Activated CD8-positive, alpha-beta memory T cell treated with anti-CD3 and anti-CD28 coated beads for 1 hour (primary cell): ENCODE measurements at places on chromosomes 4 and X.

DNA sequence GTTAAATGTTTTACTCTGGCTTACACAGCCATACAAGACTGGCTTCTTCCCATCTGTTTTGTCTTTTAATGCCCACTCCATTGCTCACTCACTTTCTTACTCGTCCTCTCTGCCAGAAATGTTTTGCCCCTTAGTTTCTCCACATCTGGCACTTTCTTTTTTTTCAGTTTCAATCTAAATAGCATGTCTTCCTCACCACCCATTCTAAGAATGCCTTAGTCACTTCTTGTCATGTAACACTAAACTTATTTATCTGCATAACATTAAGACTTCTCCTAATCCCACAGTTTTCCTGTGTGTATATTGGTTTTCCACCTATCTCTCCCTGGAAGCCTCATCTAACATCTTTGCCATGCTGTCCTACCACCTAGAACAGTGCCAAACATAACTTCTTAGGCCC lies 119.3 kb downstream of the ADAMTS3 start:
- DNase-seq = no peak

GRCh38 chrX:139554991-139555675 lies 24.6 kb downstream of the F9 start:
- no peak for DNase-seq

DNA sequence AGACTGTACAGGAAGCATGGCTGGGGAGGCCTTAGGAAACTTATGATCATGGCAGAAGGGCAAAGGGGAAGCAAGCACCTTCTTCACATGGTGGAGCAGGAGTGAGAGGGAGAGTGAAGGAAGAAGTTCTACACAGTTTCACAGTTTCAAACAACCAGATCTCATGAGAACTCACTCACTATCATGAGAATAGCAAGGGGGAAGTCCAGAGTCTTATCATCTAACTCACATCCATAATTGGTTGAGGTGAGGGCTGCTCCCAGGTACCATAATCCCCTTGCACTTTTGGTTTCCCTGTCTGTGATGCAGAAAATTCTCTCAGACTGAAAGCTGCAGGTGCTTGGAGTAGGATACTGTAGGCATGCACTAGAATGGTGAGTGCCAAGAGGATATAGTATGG lies 233.8 kb upstream of the CPEB2 start:
- no peak for DNase-seq

DNA sequence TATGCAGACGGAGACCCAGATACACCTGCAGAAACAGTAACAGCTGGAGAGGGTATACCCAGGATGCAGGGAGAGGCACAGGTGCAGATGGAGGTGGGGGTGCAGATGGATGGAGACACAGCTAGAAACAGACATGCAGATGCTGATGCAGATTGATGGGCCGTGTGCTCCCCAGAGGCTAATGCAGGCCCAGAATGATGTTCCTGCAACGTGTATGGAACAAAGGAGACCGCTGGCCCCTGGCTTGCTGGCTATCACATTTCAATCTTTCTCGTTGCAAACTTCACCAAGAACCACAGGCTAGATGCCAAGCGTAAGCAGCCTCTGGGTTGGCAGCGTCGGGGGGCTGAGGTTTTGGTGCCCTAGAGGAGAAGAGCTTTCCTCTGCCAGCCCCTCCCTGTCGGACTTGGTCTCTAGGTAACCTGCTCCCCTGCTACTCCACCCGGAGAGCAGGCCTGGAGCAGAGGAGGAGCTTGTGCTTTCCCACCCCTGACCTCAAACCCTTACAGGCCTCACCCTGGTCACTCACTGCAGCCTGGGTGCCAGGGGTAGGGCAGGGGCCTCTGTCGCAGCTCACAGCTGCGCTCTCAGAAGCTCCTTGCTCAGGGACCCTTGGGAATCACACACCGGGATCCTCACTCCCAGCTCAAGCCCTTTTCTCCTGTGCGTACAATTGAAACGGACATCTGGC lies 69.0 kb upstream of the PSAPL1 start:
- DNase-seq = no peak

- no peak for DNase-seq
Measured at GRCh38 chrX:139508099-139508498, 22.4 kb upstream of the F9 start.

DNA sequence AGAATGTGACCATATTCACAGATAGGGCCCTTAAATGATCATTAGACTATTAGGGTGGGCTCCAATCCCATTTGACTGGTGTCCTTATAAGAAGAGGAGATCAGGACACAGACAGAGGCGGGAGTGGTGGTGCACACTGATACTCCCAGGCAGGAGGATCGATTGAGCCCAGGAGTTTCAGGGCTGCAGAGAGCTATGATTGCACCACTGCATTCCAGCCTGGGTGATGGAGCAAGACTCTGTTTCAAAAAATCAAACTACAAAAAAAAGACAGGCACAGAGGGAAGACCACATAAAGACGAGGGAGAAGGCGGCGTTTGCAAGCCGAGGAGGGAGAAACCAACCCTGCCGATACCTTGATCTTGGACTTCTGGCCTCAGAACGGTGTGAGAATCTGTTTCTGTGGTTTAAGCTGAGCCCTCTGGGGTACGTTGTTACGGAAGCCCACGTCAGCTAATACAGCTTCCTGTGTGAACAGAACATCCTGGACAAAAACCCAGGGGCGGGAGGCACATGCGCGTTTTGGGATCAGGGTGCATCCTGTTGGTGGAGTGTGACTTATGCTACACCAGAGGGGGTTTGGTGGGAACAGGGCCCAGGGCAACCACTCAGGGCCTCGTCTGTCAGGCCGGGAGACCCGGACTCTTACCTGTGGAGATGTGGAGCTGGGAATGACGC lies 211.8 kb upstream of the PSAPL1 start:
- DNase-seq = no peak

DNA sequence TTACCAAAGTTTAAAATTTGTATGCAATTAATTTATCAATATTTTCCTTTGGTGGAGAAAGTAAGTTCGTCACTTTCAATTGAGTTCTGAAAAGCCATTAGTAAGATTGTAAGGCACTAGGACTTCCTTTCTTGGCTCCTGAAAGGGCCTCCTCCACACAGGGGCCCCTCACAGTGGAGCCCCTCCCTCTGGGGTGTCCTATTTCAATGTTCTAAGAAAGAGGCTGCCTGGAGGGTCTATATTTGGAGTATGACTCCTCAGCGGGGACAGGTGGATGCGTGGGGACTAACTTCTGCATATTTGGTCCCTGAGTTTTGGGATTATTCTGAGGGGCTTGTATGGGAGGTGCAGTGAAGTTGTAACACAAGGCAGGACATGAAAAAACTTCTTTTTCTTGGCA lies 1.6 kb upstream of the ARMCX4 start:
- DNase-seq = no peak

DNA sequence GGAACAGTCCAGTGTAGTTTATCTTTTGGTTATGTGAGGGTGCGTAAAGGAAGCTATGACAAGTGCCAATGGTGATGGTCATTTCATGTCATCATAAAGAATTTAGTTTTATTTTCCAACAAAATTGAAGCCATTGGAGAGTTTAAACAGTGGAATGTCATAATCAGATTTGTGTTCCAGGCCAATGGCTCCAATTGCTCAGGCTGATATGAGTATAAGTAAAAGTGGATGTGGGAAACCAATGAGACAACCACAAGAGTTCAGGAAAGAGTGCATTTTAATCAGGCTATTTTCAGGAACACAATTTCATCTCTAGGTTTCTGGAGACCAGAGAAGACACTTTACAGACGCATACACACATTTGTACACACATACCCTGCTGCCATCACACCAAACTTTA lies 20.7 kb downstream of the SPANXC start:
- DNase-seq = no peak

DNA sequence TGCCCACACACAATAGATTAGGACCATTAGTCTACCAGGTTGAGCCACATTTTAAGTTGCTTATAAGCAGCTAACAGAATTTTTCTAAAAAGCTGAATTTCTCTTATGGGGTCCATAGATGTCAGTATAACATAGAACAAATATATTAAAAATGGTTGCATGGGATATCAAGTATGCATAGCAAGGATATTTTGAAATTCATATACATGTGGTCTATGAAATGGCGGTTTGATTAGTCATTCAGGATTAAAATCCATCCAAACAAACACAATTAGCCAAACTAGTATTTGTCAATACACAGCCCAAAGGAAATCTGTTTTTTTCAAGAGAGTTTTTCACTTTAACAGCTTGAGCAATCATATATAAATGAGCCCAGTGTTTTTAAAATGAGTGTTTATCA lies 33.5 kb upstream of the AMOT start:
- no peak for DNase-seq

DNA sequence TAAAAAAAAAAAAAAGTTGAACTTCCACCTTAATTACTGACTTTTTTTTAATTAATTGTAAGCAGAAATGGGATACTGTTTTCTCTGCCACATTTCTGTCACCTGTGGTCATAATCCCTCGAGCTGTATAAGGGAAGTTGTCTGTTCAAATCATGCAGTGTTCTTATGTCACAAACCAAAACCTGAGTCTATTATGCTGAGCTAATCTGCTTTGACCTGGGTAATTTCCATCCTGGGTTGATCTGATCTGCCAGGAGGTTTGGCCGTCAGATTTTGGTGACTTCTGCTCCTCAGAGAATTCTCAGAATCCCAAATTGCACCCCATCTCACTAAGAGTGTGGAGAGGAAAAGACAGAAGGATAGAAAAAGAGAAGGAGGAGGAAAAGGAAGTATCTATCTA lies 683.1 kb downstream of the KCTD8 start:
- DNase-seq = no peak

- no peak for DNase-seq
Measured at GRCh38 chr4:88575186-88575585, 17.1 kb upstream of the HERC3 start.

DNA sequence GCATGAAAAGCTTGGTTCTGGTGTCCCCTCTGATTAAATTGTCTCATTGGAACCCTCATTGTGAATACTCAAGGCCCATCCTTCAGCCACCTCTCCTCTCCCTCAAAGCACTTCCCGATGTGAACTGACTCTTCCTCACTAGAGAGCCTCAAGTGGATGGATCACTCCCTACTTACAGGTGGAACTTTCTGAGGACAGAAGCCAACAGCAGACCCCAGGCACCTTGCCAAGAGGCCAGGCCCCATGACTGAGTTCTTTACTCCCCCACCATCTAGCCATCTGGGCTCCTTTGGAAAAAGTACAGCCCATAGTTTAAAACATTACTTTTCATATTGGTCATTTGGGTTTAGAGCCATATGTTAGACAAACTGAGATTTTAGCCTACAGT lies 224.1 kb downstream of the SHROOM3 start:
- DNase-seq = no peak

GRCh38 chrX:13647709-13648212 lies 5.2 kb upstream of the TCEANC start:
- peak; percentile 28 for DNase-seq

DNA sequence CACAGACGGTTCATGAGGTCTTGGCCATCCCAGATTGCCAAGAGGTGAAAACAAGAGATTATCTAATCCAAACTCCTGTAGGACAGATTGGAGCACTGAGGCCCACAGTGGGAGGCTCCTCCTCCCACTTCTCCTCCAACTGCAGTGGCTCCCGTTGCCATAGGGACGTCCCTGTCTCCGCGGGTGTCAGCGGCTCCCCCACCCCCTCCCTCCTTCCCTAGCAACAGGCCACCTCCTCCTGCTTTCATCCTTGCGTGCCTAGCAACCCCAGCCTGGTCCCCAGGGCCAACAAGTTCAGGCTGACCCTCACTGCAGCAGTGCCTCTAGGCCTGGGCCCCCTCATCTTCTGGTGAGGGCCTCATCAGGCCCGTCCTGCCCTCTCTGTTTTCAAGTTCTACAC lies 6.8 kb upstream of the IQSEC2 start:
- no peak for DNase-seq

- DNase-seq = no peak
Measured at GRCh38 chrX:17521871-17522693, 147.1 kb downstream of the NHS start.

DNA sequence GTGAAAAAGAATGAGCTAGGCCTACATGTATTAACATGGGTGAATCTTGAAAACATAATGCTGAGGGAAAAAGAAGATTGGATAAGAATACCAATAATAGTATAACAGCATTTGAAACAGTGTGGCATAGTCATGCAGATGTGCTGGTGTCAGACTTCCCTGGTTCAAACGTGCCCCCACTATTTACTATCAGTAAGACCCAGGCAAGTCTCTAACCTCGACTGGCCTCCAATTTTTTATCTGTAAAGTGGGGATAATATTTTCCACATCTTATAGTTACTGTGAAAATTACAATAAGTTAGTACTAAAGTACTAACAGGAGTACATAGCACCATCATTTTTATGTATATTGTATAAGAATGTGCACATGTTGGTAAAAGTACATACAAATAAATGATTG lies 17.0 kb upstream of the SLAIN2 start:
- no peak for DNase-seq

- no peak for DNase-seq
Measured at GRCh38 chrX:57586360-57586759, 5.5 kb upstream of the ZXDB start.

- DNase-seq = no peak
Measured at GRCh38 chr4:185742766-185743165, 69.2 kb downstream of the SORBS2 start.

GRCh38 chrX:136867518-136867917 lies 13.0 kb downstream of the RBMX start:
- no peak for DNase-seq

DNA sequence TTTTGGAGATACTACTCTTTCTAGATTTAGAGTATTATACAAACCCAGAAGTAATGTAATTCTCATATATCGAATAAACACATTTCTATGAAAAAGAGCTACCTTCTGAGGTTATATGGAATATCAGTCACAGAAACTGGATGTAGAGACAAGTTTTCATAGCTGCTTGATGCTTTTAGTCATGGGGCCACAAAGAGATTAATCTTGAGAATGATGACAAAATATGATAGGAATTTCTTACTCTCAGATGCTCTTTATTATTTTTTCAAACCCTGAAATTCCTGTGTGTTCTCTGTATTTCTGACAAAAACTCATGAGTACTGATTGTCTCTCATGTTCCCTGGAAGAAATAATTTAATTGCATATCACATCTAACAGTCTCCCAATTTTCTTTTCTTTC lies 662.5 kb downstream of the RAPGEF2 start:
- no peak for DNase-seq

DNA sequence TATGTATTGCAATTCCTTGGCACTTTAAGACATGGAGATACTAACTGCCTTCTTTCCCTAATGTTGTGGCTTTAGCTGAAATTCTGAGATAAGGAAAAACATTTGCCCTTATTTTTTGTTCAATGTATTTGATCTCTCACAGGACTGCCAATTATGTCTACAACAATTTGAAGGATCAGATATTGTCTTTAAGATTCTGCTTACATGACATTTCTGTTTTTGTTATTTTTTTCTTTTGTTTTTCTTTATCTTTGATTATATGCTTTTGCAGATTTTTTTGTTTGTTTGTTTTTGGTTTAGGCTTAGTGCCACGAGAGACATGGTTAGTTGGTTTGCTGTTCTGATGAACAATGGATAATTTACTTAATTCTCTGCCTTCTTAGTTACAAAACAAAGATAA lies 303.3 kb downstream of the TECRL start:
- no peak for DNase-seq

GRCh38 chrX:24306440-24306839 lies 7.4 kb downstream of the SUPT20HL2 start:
- DNase-seq = no peak
